Fibroblast of skin of left quadriceps (primary cell): ENCODE measurements at places on chromosomes 11 and 22.

- DNase-seq = no peak
Measured at GRCh38 chr11:12185914-12186313, 75.5 kb downstream of the MICAL2 start.

- DNase-seq = no peak
Measured at GRCh38 chr22:24942301-24942700, 4.2 kb downstream of the LHFPL7 start.

DNA sequence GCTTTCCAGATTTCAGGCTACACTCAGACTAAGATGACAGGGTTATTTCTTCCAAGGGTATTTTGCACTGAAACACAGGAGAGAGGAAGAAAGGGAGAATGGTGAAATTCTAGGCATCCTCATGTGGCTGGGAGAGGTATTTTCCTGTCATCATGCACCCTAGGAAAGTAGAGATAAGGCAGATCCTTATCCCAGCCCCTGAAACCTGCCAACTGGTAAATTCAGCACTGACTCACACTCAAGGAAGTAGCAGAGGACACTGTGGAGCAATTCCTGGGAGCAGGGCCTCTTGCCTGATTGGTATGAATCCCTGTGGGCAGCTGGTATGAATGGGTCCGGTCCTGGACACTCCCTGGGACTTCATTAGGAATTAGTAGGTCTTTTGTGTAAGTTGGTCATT lies 37.6 kb upstream of the SLC5A1 start:
- DNase-seq = no peak

GRCh38 chr11:130212431-130212961 lies 52.9 kb downstream of the ST14 start:
- DNase-seq = no peak

DNA sequence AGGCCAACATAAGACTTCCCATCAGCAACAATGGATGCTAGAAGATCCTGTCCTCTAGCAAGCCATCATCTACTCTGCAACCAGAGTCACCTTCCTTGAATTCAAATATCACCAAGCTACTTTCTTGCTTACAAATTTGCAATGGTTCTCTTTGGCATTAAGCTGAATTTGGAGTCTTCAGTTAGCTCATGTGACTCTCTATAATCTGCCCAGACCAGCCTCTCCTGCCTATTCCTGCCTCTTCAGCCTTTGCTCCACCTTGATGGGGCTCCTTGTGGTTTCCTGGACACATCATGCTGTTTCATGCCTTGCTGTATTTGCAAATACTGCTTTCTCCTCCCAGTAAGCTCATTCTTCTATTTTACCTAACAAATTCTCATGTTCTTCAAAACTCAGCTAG lies 82.3 kb downstream of the RASSF10 start:
- DNase-seq = no peak

DNA sequence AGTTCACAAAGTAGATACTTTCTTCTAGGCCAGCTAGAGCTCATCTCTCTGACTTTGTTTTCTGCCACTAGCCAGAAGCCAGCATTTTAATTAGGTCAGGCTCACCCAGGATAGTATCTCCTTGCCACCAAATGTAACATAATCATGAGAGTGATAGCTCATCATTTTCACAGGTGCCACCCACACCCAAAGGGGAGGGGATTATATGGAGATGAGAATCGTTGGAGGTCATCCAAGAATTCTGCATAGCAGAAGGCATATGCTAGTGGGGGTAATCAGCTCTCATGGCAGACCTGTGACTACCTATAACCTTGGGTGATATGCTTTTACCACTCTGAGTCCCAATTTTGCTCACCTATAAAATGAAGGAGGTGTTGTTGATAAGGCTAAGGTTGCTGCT lies 523.0 kb downstream of the METTL15 start:
- DNase-seq = no peak

DNA sequence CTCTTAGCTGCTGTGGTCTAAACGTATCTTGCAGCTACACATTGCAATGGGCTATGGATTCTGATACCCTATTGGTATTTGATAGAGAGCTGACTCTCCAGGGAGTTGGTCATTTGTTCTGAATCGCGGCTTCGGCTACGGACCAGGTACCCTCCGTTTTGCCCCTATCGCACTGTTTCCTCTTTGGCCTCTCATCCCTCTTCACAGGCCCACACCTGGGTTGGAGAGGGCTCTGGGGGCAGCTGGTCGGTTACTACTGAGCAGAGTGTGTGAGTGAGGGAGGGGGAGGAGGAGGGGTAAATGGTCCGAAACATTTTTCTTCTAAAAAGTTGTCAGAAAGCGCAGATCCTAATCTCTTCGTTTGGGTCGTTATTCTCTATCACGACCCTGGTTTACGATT lies 48.8 kb upstream of the HSD17B12 start:
- DNase-seq = no peak

DNA sequence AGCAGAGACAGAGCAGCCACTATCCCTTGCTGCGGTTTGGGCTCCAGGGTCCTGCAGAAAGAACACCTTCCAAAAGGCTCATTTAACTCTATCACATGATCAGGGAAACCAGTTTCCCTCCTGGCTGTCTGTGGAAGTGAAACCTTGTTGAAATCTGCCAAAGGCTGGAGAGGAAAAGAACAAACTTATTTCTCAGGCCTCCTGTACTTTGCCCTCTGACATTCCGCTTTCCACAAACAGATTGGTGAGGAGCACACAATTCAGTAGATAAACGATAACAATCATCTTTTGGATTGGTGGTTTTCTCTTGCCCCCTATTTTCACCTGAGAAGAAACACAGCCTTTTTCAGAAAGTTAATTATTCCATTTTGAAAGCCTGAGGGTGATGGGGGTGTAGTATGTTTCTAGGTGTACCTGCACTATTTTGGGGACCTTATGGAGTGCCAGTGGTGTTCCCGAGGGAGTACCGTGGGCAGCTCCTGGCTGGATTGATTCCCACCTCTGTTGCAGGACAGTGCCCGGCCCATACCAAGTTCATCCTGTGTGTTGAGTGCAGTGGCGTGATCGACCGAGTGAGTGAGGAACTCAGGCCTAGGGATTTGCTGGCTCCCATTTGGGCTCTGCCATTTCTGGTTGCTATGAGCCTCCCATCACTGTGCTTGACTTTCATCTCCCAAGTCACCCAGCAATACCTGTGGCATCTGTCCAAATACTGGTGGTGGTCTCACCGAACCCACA lies 102.0 kb downstream of the TBC1D22A start:
- DNase-seq = no peak

- no peak for DNase-seq
Measured at GRCh38 chr22:43846966-43847365, 15.3 kb downstream of the SULT4A1 start.

DNA sequence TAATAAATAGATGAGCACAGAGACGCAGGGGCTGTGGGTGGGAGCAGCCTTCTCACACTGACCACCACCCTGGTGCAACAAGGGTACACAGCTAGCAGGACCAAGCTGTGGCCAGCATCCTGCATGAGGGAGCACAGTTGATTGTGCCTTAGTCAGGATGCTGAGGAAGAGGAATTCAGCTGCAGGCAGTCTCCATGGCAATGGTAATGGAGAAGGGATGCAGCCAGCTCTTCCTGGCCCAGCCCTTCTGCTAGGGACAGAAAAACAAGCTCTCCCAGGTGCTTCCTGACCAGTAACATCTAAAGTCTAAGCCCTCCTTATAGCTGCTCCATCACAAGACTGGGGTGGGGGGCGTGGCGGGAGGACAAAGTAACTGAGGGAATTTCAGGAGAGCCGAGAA lies 363.5 kb downstream of the BUD13 start:
- DNase-seq = no peak

GRCh38 chr11:117826832-117827231 lies 2.3 kb upstream of the FXYD2 start:
- DNase-seq = no peak

GRCh38 chr11:119626871-119627270 lies 102.1 kb downstream of the NECTIN1 start:
- no peak for DNase-seq

- DNase-seq = no peak
Measured at GRCh38 chr22:27613099-27614005, 188.2 kb downstream of the MN1 start.

DNA sequence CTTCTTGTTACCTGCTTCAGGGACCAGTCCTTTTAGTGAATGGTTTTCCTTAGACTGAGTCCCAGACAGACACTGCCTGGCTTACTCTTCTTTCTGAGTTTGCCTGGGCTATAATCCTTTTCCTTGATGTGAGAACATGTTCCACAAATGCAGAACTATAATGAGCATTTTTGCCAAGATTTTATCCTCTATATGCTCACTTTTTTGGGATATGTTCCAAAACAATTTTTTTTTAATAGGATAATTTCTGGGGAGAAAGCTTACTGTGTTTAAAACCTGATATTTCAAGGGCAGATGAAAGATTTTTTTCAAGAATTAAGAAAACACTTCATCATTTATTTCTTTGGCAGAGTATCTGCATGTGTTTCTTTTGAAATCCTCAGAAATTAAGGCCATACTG lies 110.0 kb upstream of the TENM4 start:
- no peak for DNase-seq

- peak; percentile 67 for DNase-seq
Measured at GRCh38 chr11:104001561-104002056, 34.8 kb upstream of the DDI1 start.

DNA sequence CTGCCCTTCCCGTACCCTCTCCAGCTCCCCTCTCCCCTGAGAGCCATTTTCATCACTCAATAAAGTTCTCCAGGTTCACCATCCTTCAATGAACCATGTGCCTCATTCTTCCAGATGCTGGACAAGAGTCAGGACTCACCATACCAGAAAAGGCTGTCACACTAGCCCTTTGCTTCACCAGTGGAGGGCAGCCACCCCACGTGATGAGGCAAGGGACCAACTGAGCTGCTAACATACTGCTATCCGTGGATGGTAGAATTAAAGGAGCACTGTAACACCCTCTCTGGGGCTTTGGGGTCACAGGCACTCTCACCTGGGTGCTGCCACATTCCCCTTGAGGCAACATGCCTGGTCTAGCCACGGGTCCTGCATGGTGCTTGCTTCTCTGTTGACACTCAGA lies 13.1 kb upstream of the OR5I1 start:
- no peak for DNase-seq

GRCh38 chr11:111476366-111476765 lies 35.8 kb downstream of the BTG4 start:
- no peak for DNase-seq

GRCh38 chr11:115128226-115128625 lies 376.0 kb downstream of the CADM1 start:
- no peak for DNase-seq

GRCh38 chr11:76592025-76592914 lies 78.3 kb downstream of the LRRC32 start:
- DNase-seq = no peak
